ENCODE measurements at places on chromosomes 6 and 20. TPM values are rescaled to one million over a fixed set of nuclear protein-coding genes. Genes with fewer than 3 reads are reported as not detected.

Gene DNAH8
- 0.05 TPM for total RNA-seq

Gene LHFPL5
- not detected for total RNA-seq

Gene PROKR2
- not detected for total RNA-seq

Gene PABPC1L
- 37.5 TPM for total RNA-seq

Gene SRXN1
- 2.9 TPM for total RNA-seq

Gene TNNC2
- total RNA-seq: 0.99 TPM

Gene ZBTB46
- total RNA-seq: 0.21 TPM

Gene RIMS4
- not detected for total RNA-seq

Gene LTB
- total RNA-seq: 791 TPM

Gene SALL4
- total RNA-seq: 0.16 TPM

Gene ZNF334
- total RNA-seq: 0.21 TPM

DNA sequence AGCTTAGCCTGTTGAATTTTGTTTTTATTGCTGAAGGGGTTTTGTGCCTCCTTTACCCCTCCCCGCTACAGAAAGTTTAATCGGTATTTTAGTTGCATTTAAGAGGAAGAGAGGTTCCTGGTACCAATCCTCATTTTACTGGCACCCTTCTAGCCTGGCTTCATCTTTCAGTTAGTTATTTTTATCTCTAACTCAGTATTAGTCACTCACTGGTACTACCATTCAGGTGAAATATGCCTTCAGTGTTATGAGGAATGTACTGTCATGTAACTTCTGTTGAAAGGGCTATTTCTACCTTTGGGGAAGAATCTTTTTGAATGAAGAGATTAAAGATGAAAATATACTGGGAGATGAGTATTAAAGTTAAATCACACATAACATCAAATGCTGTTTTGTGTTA, 211.8 kb downstream of the CDKAL1 start:
- no peak overlapping the region for H3K4me3 ChIP-seq
- no peaks in the 10 kb centered on the region for H3K27me3 ChIP-seq
- peaks cover 11% of the 10 kb centered on the region for H3K4me1 ChIP-seq

- no peaks in the 10 kb centered on the region for H3K27me3 ChIP-seq
- no peak for DNase-seq
- no peak overlapping the region for H3K4me3 ChIP-seq
- H3K27ac ChIP-seq: no peak overlapping the region
- peaks cover 3% of the 10 kb centered on the region for H3K4me1 ChIP-seq
- H3K36me3 ChIP-seq: no peaks in the 10 kb centered on the region
Observed at GRCh38 chr6:141977782-141978181, 154.9 kb upstream of the GJE1 start.

DNA sequence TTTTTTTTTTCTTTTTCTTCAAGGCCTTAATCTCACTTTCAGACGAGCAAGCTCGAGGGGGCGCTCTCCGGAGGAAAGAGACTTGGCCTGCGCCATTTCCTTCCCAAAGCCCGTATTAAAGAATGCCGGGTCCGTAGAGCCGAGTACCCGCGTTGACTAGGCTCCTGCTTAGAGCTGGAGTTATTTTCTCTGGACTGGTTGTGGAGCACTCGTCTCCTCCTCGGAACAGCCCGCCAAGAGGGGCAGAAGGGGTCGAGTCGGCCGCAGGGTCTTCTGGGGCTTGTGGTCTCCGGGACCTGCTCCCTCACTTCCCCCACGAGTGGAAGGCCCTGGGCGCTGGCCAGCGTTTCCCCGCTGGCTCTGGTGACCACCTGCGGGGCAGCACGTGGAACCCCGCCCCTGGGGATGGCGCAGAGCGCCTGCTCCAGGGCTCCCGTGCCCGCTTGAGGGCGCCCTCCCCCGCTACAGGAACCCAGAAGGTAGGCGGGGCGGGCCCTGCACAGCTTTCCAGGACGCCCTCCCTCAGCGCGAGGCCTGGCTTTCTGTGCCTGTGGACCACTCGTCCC, 2.7 kb upstream of the MEI4 start:
- peaks cover 8% of the 10 kb centered on the region for H3K27me3 ChIP-seq
- H3K4me3 ChIP-seq: peak overlapping the region; percentile 25
- H3K27ac ChIP-seq: no peak overlapping the region

- H3K36me3 ChIP-seq: no peaks in the 10 kb centered on the region
- H3K4me3 ChIP-seq: no peak overlapping the region
- peaks cover 5% of the 10 kb centered on the region for H3K4me1 ChIP-seq
- H3K27me3 ChIP-seq: peaks cover 29% of the 10 kb centered on the region
- DNase-seq: no peak
Observed at GRCh38 chr20:43825051-43825402, 89.6 kb upstream of the TOX2 start.

DNA sequence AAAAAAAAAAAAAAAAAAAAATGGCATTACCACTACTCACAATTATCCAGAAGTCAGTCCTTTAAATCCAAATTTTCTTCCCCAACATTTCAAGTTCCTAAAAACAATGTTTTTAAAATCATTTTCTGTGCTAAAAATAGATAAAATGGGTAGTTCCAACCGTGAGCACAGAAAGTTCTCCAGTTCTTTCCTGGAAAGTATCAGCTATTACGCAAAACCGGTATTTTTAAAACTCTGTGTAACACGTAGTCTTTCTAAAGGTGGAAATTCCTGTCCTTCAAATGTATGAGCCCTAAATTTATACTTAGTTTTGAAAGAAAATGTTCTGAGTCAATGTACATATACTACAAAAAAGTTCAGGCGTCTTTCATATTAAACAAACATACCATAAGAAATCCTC, 83.5 kb upstream of the SCAF8 start:
- H3K4me3 ChIP-seq: no peak overlapping the region
- H3K27ac ChIP-seq: no peak overlapping the region
- H3K4me1 ChIP-seq: no peaks in the 10 kb centered on the region
- H3K36me3 ChIP-seq: no peaks in the 10 kb centered on the region

GRCh38 chr6:107173779-107174178, 58.5 kb upstream of the BEND3 start:
- no peak for DNase-seq
- no peaks in the 10 kb centered on the region for H3K4me1 ChIP-seq
- H3K36me3 ChIP-seq: no peaks in the 10 kb centered on the region
- no peak overlapping the region for H3K4me3 ChIP-seq

DNA sequence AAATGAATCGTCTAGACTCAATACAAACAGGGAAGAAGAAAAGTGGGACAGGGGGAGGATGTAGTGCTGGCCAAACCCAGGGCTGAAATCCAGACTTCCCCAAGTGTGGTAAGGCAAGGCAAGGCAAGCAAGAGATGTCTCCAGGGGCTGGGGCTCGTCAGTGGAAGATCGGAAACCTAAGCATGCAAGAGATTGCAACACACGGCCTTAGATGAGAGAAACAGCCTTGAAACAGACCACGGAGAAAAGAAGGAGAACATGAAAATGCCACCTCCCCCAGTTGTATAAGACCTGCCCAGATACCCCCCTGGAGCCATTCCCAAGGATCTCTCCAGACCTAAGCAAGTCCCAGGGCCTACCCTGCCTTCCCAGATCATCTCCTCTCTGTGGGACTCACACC, 20.0 kb downstream of the VEGFA start:
- H3K27ac ChIP-seq: no peak overlapping the region
- peaks cover 10% of the 10 kb centered on the region for H3K27me3 ChIP-seq
- peaks cover 6% of the 10 kb centered on the region for H3K4me1 ChIP-seq
- no peak for DNase-seq
- no peak overlapping the region for H3K4me3 ChIP-seq

DNA sequence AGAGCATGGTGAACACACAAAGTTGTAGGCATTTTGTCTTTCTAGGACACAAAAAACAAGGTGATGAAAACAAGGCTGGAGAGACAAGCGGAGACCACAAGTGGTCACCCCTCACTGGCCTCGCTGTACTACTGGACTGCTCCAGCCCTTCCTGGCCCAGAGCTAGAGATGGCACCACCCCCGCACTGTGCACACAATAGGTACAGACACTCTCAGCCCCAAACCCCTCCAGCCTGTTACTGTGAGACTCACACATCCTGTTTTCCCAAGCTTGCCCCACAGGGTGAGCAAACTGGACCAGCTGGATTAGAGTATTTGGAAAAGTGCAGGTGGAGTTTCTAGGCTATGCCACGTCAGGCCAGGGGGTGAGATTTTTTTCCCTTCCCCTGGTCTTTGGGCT, 8.4 kb upstream of the ZSWIM1 start:
- H3K27me3 ChIP-seq: no peaks in the 10 kb centered on the region
- no peak for DNase-seq
- peaks cover 7% of the 10 kb centered on the region for H3K4me1 ChIP-seq
- H3K36me3 ChIP-seq: peaks cover 4% of the 10 kb centered on the region
- no peak overlapping the region for H3K4me3 ChIP-seq
- no peak overlapping the region for H3K27ac ChIP-seq

DNA sequence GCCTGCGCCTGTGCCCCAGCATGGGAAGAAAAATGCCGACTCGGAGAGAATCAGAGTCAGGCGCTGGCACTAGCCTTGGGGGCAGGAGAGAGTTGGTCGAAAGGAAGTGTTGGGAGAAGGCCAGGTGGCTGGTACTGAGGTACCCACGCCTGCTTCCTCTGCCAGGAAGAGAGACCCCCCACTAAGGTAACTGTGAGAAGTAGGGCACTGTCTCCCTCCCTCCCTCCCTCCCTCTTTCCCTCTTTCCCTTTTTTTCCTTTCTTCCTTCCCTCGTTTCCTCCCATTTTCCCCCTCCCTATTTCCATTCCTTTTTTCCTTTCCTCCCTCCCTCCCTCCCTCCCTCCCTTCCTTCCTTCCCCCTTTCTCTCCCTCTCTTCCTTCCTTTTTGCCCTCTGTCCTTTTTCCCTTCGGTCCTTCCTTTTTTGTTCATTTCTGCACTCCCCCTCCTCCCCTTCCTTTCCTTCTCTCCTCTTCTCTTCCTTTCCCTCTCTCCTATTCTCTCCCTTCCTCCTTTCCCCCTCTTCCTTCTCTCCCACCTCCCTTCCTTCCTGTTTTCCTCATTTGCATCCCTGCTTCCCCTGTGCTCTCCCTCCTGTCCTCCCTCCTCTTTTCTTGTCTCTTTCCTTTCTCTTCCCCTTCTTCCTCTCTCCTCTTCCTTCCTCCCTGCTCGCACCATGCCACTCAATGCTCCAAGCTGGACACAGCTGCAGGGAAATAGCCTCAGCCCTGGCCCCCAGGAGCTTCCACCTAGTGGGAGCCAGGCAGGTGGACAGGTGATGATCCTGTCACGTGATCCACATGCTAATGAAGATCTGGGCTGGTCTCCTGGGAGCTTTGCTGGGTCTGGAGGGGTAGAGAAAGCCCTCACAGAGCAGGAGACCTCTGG, 148.0 kb downstream of the DHX35 start:
- no peak overlapping the region for H3K27ac ChIP-seq
- H3K27me3 ChIP-seq: peaks cover 66% of the 10 kb centered on the region
- H3K4me3 ChIP-seq: no peak overlapping the region

DNA sequence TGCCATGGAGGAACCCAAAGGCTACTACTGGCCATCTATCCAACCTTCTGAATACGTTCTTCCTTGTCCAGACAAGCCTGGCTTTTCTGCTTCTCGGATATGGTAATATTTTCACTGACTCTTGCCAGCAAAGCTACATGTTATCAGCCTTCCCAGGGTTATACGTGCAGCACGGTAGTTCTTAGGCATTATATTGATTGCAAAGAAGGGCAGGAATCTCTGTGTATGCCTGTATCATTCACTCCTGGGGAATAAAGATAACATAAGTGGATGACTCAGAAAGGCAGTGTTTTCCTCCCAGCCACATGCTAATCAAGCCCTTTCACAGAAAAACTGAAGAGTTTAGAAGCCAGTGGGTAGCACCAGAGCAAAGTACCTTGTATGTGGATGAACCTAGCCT, 98.7 kb downstream of the ADGRG6 start:
- no peak for DNase-seq
- H3K36me3 ChIP-seq: no peaks in the 10 kb centered on the region
- H3K27ac ChIP-seq: peak overlapping the region; percentile 41
- H3K4me3 ChIP-seq: no peak overlapping the region
- peaks cover 13% of the 10 kb centered on the region for H3K27me3 ChIP-seq
- peaks cover 10% of the 10 kb centered on the region for H3K4me1 ChIP-seq

DNA sequence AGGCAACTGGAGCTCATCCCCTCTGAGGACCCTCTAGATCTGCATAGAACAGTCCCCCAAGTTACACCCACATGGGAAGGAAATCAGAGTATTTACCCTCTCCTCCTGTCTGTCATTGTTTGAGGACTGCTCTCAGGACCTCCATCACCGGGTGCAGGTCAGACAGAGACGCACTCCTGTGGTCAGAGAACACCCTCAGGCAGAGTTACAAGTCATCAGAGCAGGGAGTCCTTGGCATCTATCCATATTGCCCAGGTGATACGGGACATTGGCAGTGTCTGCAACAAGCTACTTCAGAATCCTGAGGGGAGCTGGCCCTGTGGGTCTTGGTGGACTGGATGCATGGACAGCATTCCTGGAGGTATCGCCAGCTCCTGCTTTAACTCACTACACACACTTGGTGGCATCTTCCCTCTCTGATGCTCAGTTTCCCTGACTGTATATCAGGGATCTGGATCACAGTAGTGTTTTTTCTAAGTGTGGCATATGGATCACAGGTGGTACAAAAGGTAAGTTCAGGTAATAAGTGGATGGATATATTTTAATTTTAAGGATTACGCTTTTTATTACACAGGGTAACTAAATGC, 15.1 kb upstream of the ISM1 start:
- H3K4me3 ChIP-seq: no peak overlapping the region
- H3K4me1 ChIP-seq: no peaks in the 10 kb centered on the region
- peaks cover 21% of the 10 kb centered on the region for H3K27me3 ChIP-seq
- DNase-seq: no peak

DNA sequence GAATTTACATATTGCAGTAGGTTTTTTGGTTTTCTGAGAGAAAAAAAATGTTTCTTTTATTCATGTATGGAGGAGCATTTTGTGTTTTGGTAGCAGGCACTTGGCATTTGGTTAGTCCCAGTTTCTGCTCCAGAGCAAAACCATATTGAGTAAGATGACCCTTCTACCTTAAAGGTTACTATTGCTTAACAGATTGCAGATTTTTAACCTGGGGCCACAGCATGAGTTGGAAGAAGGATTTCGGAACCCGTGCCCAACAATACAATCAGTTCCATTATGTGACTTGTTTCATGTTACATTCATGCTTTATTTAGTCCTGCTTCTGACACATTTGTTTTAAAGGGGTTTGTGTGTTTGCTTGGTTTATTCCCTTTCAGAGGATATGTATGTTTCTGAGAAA, 496.3 kb downstream of the TFAP2B start:
- H3K27ac ChIP-seq: no peak overlapping the region
- no peaks in the 10 kb centered on the region for H3K36me3 ChIP-seq
- no peaks in the 10 kb centered on the region for H3K4me1 ChIP-seq
- no peak overlapping the region for H3K4me3 ChIP-seq
- DNase-seq: no peak

- peaks cover 35% of the 10 kb centered on the region for H3K27me3 ChIP-seq
- H3K4me1 ChIP-seq: peaks cover 9% of the 10 kb centered on the region
- H3K36me3 ChIP-seq: peaks cover 6% of the 10 kb centered on the region
- no peak overlapping the region for H3K27ac ChIP-seq
Observed at GRCh38 chr6:14320332-14320731, 202.8 kb downstream of the CD83 start.
